ENCODE measurements at places on chromosomes 2 and 18.

DNA sequence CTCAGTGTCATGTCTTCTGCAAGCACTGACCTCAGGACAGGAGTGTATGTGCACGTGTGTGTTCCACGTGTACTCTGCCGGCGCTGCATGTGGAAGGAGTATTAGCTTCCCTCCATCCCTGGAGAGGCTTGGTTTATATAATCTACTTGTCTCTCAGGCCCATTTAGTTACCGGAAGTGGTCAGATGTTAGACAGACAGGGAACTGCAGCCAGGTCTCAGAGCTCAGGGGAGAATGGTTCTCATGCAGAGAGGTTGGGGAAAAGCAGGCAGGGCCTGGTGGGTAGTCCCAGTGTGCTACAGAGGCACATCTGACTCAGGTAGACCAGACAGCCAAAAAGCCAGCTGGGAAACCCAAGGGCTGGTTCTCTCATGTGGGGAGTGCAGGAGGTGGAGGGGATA, 167.9 kb downstream of the CTIF start:
- no peak for DNase-seq

- DNase-seq = no peak
Measured at GRCh38 chr2:241017228-241017940, 19.0 kb downstream of the SNED1 start.

GRCh38 chr2:129483366-129483765, 496.1 kb upstream of the RAB6C start:
- no peak for DNase-seq

DNA sequence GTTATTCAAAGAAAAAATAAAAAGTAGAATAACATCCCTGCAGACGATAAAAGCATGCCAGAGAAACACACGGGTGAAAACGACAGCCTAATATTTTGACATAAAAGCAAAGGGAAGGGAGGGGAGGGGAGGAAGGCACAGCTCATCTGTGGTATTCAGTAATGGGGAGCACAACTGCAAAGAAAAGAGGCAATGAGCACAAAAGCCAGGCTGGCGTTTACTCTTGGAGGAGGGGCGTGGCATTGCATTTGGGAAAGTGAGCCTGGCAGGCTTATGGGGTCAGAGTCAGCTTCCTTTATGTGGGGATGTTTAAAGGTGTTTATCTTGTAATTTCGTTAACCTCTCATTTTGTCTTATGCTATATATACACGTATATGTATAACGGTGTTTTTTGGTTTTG, 53.2 kb downstream of the STEAP3 start:
- DNase-seq = no peak

- no peak for DNase-seq
Measured at GRCh38 chr2:85850451-85850850, 38.3 kb downstream of the ST3GAL5 start.

GRCh38 chr2:216222650-216223352, 113.7 kb downstream of the XRCC5 start:
- no peak for DNase-seq

GRCh38 chr2:189648846-189649509, 12.3 kb upstream of the ASNSD1 start:
- DNase-seq = no peak

GRCh38 chr2:195902857-195903256, 165.8 kb downstream of the DNAH7 start:
- DNase-seq = no peak

DNA sequence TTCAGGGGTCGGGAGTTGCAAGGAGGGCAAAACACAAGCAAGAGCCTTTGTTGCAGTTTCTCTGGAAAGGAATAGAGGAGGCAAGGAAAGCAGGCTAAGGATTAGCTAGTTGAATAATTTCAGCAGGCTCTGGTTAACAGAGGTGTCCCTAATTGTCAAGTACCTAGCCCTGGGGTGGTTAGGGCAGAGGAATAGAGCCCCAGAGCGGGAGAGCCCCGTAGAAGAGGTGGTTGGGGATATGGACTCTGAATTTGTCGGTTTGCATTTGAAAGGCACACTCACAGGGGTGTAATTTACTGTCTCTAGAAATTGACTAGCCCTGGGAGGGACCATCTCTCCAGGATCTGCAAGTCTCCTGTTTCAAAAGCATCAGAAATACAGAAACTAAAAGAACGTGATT, 1030.2 kb downstream of the TMEM182 start:
- DNase-seq = no peak

- no peak for DNase-seq
Measured at GRCh38 chr2:145563741-145564615, 1044.1 kb upstream of the ZEB2 start.

DNA sequence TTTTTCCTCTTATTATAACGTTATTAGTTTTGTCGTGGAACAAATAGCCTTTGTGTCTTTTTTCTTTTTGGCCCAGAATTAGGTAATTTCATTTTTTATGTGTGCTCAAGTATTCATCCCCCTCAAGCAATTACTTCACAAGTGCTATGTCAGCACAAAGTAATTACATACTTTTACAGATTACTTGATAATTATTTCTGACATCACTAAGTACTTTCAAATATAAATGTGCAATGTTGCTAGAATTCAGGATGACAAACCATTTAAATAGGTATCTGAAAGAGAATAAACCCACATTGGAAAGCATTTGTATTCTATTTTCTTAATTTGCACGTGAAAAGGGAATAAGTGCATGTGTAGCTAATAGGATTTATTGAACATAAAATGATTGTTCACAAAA, 238.2 kb downstream of the CDH7 start:
- DNase-seq = no peak

GRCh38 chr2:213034585-213034984, 116.8 kb downstream of the IKZF2 start:
- no peak for DNase-seq

DNA sequence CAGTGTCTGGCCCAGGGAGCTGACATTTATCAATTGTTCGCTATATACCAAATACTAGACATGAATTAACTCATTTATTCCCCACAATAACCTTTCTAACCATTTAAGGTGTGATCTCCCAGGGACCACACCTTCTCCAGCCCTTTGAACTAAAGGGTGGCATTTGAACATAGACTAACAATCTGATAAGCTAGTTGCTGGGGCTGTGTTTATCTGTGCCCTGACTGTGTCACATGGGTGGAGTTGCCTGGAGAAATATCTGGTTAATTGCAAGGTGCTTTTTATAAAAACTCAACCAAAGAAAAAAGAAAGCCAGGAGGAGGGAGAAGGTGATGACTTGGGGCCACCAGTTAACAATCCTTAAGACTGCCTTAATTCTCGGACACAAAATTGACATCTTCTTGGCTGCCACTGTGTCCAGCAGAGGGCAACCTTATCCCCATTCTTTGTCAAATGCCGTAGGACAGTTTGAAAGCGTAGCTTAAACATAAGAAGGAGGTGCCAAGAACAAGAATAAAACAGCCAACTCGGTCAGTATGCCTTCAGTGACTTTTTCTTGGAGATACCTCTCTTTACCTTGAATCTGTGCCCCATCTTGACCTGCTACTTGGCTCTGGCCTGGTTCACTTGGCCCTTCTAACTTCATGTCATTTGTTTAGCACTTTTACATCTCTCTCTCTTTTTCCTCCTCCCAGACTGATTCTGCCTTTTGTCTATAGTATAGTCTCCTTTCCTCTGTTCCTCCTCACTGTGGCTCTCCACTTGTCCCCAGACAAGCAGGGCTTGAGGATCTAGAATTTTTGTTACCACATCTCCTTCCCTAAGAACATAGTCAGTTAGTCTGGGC, 183.4 kb downstream of the MYO3B start:
- peak; percentile 9 for DNase-seq

GRCh38 chr18:59055345-59056032, 84.2 kb upstream of the SEC11C start:
- no peak for DNase-seq

DNA sequence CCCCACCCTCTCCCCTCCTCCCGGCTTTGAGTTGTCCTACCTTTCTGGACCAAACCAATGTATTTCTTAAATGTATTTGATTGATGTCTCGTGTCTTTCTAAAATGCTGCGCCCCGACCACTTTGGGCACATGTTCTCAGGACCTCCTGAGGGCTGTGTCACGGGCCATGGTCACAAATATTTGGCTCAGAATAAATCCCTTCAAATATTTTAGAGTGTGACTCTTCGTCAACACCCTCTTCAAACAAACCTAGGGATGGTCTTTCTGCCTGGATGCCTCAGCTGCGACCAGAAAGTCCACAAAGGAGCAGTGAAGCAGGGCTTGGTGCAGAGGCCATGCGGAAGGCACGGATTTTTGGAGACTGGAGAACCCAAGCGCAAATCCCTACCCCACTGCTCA, 1.1 kb upstream of the SLC35F6 start:
- DNase-seq = no peak

DNA sequence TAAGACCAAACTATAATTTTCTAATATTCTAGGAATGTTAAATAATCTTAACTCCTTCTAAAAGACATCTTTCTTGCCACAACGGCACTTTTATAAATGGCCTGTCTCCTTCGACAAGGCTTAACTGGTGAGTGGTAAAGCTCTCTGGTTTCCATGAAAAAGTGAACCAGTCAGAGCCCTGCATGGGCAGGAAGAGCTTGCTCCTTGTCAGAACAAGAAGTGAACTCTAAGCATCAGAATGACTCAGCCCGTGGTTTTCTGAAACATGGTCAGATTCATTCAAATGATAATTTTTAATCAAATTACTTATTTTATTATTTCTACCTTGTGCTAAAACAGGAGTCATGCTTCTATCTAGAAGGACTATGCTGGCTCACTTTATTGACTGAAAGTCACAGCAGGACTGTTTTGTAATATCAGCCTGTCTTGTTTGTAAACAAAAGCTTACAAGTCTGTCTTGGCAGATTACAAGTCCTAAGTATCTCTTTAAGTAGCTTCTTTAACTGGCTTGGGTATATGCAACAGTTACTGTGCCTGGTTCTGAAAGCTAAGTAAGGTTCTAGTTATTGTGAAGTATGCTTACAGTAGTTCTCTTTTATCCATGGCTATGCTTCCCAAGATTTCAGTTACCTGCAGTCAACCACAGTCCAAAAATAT, 245.4 kb downstream of the NAPG start:
- no peak for DNase-seq

- no peak for DNase-seq
Measured at GRCh38 chr2:41483982-41484857, 563.6 kb upstream of the PKDCC start.

- DNase-seq = no peak
Measured at GRCh38 chr18:26422472-26423162, 125.7 kb downstream of the KCTD1 start.

DNA sequence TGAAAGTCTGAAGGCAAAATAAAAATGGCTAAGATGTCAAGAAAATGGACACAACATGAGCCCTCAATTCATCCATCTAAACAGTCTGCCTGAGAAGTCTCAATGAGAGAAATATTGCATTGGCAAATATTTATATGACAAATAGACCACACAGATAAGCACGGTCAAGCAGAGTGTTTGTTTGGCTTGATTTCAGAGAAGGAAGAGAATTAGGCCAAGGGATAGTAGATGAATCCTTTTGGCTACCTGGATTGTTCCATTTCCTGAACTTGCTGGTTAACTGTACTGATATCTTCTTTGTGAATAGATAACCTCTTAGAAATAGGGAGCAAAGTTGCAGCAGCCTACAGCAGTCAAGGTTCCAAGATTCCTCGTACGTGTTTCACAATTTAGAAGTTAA, 129.6 kb downstream of the RBMS1 start:
- DNase-seq = no peak

DNA sequence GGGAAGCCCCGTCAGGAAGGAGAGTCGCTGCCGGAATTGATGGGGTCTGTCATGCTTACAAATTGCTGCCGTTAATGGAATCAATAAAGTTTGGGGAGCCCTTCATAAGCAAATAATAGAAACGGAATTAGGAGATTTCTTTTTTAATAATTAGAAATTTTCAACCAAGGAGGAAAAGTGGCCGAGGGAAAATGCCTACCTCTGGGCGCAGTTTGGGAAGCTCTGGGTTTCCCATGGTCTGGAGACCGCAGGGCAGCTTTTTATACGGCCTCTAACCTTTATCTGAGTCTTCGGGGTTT, 1.3 kb downstream of the EVX2 start:
- no peak for DNase-seq

DNA sequence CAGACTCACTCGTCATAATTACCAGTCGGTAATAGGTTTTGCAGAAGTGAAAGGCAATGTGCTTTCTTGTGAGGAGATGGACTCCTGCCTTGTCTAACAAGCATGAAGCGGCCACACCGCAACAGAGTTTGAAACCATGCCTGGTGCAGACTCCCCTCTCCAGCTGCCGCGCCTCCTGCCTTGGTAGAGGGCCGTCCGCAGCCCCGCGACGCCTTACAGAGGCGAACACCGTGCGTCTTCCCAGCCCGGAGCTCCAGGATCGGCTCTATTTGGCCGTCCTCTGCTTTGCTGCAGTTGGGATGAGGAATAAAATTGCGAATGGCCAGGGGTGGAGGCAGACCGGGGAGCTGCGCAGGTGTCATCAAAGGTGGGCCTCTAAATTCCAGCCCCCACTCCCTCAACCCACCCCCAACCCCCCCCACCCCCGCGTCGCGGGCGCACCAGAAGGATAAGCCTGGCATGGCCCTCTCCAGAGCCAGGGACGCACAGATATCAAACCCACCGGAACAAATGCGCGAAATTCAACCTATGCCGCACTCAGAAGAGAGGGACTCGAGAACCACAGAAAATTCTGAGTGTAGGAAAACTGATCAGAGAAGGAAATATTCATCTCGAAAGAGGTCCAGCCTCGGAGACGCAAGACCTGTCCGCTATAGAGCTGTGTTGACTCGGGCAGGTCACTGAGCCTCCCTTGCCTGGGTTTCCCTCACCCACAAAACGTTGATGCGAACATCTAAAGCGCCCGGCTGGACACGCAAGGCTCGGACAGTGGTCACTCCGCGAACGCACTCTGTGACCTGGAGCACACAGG, 1.1 kb downstream of the TRABD2A start:
- DNase-seq = no peak

DNA sequence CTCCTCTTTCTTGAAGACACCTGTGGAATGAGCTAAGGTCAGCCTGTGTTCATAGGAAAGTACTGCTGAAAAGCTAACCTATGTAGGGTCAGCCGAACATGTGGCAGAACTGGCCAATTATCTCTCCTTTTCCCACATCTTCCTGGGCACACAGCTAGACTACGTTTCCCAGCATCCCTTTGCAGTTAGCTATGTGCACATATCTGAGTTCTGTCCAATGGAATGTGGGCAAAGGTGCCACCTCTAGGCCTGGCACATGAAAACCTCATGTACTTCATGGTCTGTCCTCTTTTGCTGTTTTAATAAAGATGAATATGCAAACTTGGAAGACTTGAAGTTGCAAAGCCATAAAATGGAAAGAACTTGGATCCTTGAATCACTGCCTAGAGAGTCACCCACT, 352.6 kb downstream of the TNS1 start:
- no peak for DNase-seq

- DNase-seq = no peak
Measured at GRCh38 chr2:135999899-136000298, 14.5 kb upstream of the DARS1 start.

GRCh38 chr2:30899516-30900054, 92.3 kb upstream of the CAPN13 start:
- DNase-seq = no peak
